ENCODE measurements at places on chromosomes 1 and 21.

DNA sequence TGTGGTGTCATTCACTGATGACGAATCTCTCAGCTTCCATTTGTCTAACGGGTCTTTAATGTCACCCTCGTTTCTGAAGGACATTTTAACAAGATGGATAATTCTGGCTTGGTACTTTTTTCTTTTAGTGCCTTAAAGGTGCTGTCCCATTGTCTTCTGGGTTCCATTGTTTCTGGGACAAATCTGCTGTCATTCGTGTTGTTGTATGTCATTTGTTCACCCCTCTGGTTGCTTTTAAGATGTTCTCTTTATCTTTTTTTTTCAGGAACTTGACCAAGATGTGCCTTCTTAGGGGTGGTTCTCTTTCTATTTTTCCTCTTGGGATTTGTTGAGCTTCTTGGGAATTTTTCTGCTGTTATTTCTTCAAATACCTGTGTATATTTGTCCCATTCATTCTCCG is 14.0 kb upstream of the MMEL1 start:
- DNase-seq: no peak

DNA sequence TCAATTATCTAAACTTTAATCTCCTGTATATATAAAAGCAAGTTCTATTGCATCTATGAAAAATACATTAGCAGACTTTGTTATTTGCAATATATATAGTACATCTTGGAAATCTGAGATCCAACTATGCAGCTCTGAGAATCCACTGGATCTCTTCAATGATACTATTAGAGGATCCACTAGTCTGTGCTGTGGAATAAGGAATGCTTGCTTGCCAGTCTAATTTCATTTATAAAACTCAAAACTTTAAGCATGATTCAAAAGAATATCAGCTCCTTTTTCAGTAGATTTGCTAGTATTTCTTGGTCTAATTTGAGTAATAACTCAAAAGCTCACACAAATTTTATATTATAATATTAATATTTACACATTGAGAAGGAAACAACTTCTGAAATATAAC is 115.1 kb downstream of the SPATA6 start:
- DNase-seq: no peak

DNA sequence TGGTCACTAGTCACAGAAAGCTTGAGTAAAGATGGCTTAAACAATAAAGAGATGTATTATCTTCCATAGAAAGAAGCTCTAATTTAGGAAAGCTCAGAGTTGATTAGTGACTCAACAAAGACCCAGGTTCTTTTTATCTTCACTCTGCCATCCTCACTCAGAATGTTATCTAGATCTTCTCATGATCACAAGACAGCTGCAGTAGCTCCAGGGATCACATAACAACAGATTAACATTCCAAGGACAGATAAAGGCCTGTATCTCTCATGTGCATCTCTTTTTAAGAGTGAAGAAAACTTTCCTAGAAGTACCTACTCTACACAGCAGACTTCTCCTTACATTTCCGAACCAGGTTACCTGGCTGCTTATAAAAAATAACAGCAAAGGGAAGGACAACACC is 368.7 kb upstream of the PROX1 start:
- no peak for DNase-seq

- DNase-seq: no peak
These were observed 7.8 kb downstream of the ERI3 start for GRCh38 chr1:44347280-44347679.

- DNase-seq: peak; percentile 82
These were observed 13.0 kb upstream of the PEAR1 start for GRCh38 chr1:156880473-156880872.

- DNase-seq: no peak
These were observed 18.7 kb upstream of the GOLT1A start for GRCh38 chr1:204232526-204232925.

DNA sequence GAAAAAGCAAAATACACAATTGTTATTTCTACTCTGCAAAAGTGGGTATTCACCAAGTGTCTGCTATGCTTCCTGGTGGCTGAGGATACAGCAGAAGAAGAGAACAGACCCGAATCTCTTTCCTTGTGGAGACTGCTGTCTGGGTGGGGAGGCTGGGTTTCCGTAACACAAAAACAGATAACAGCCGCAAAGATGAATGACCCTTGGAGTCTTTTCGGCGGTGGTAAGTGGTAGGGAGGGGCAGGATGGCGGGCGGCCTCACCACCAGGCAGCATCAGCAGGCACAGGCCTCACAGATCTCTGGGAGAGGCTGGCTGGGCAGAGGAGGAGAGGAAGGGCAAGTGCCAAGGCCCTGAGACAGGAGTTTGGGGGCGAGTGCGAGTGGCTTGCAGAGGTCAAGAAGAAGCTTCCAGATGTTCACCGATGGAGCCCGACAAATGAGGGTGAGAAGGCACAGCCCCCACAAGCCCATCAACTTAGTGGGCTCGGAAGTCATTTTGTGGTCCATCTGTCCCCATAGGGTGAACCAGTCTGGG is 164.2 kb downstream of the RHOU start:
- no peak for DNase-seq

DNA sequence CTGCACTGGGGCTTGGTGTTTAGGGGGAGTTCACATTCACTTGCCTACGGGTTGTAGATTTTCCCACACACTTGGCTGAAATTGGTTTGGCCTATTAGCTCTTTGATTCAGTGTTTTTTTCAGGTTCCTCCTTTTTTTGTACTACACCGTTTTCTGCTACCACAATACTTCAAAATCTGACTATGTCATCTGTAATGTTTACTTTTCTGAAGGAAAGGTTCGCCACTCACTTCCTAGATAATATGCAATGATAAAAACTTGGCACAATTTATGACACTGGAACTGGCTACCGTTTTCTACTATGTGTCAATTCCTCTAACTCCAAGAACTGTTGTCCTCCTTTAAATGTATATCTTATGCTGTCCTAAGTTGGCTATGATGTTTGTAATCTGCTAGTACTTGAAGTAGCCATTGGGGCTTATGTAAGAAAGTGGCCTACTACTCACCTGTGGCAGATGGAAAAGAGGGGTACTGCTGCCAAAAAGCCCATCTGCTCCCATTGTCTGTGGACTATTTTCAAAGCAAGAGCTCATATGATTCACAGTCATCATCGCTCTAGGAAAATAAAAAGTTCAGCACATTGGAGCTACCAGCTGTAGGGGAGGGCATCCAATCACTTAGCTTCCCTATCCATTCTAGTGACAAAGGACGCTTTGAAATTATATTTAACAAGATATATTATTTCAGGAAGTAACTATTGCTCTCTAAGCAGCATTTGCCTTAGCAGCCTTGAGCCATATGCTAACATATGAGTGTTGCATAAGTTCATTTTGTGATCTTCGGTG is 42.4 kb upstream of the BACH1 start:
- DNase-seq: peak; percentile 97

DNA sequence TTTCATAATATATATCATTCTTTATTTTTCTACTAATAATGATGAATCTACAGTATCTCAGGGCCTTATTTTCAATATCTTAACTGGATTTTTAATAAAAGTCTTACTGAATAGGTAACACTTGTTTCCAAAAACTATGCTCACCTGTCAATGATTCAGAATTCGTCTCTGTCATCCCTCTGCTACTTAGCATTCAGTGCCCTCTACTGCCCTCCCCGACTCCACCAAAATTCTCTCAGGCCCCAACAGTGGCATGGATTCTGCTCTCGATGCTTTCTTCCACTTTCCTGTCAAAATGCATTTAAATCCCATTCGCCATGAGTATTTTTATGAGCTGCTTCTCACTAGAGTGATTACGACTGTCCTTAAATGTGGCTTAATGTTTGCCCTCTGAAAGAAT is 10.5 kb upstream of the BACH1 start:
- DNase-seq: no peak

Data from NCI-H69 (cell line).